ENCODE measurements at places on chromosomes 1 and 21.

GRCh38 chr1:30601316-30602085 is 121.9 kb downstream of the MATN1 start:
- DNase-seq: no peak

GRCh38 chr1:172818841-172819527 is 160.1 kb downstream of the FASLG start:
- peak; percentile 60 for DNase-seq

DNA sequence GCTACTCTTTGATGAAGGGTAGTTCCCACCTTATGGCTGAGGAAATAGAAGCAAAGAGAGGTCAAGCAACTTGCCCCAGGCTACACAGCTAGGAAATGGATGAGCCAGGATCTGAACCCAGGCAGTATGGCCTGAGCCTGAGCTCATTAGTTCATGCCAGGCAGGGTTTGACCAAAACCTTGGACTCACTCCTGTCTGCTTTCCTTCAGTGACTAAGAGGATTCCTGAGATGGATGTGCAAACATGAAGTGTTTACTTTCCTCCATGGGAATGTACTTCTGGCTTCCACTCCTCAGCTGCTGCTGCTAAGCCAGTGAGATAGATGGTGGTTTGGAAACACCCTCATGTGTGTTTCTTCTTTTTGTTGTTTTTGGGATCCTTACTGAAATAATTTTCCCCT is 35.1 kb upstream of the ERRFI1 start:
- DNase-seq: no peak

DNA sequence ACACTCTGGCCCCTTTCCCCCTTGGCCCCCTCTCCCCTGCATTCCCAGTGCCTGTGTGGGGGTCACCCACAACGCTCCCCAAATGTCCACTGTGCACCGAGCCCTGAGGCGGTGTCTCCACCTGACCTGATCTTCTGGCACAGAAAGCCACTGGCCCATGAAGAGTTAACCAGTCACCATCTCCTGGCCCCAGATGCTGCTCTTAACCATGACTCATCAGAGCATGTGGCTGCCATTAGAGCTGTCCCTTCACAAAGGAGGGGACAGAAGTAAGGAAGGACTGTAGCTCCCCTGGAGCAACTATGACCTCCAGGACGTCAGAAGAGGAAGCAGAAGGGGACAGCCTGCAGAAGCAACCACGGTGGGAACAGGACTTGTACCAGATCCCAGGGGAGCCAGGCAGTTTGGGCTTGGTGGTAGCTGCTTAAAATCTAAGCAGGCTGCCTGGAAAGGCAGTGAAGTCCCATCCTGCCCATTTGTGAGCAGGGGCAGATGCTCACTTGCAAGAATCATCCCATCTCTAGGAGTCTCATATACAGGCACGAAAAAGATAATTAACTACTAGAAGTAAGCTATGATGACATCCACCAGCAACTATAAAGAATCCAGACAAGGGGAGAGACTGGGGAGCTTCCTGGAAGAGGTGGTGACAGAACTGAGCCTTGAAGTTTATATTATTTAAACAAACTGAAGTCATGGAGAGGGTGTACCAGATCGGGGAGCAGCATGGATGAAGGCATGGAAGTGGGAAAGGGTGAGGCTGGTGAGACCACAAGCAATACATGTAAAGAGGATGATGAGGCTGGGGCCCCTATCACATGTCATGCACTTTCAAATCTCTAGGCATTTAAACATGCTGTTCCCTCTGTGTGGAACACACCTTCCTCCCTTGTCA is 1.1 kb upstream of the TTC39A start:
- DNase-seq: no peak

DNA sequence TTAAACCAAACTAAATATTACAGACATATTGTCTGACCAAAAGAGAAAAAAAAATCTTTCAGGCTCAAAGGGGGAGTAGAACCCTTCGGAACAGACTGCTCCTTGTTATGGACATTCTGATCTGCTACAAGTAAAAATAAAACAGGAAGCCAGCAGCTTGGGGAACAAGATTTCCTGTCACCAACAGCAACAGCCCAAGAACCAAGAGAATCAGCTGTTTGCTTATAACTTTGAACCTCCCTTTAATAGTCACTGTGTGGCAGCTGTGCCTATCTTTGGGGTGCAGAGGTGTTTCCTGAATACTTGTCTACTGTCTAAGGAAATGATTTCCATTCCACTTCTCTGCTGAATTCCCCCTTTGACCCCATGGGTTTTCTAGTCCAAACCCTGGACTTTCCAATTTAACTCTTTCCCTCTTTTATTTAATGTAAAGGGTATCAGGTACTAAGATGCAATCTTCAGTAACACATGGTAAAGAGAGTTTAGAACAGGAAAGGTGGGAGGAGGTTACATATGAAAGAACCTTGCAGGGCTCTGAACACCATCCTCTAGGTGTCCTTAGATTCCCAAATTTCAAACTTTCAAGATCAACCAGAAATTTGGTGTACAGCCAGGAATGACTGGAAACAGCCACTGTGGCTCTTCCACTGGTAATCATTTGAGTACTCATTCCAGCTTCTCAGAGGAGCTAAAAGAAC is 38.6 kb downstream of the GPR3 start:
- peak; percentile 44 for DNase-seq

- no peak for DNase-seq
Measured at GRCh38 chr1:109765896-109766615, 2.3 kb upstream of the EPS8L3 start.

DNA sequence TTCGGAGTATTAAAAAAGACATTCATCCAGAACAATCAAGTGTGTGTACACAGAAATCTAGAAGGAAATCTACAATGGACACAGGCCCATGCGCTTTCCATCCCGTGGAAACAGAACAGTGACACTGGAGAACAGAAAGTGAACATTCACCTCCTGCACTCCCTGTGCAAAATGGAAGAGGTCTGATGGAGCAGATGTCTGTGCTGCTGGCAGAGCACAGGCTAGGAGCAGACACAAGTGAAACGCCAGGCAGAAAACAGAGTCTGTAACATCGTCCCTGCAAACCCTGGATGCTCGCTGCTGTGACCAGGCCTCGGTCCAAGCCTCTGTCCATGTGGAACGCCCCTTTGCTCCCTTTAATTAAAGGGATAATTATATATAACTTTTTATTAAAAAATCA is 36.1 kb downstream of the SLC45A1 start:
- no peak for DNase-seq

- DNase-seq: no peak
Measured at GRCh38 chr1:20202166-20202565, 15.8 kb upstream of the PLA2G2C start.

GRCh38 chr1:157494093-157494492 is 58.2 kb downstream of the FCRL5 start:
- DNase-seq: no peak

- no peak for DNase-seq
Measured at GRCh38 chr1:58409890-58410289, 136.6 kb downstream of the OMA1 start.

All from activated CD8-positive, alpha-beta T cell treated with anti-CD3 and anti-CD28 coated beads, Interleukin-2, amount 10 ng/mL, durations not matched to agents 7 days and 5 days (primary cell).